Melanocyte of skin (primary cell): ENCODE measurements at places on chromosomes 16 and 17. TPM values are rescaled to one million over a fixed set of nuclear protein-coding genes. Genes with fewer than 3 reads are reported as not detected.

HSD3B7 gene
- total RNA-seq, result 12.2 and 13.0 TPM in 2 replicates

CD7 gene
- under 0.01 TPM in 1 of 2 replicates, not detected in the other for total RNA-seq

CACNG1 gene
- not detected in 2 replicates for total RNA-seq

AGRP gene
- total RNA-seq, result not detected in 2 replicates

CFAP52 gene
- total RNA-seq, result not detected in 2 replicates

ITGAX gene
- 4.1 and 8.0 TPM in 2 replicates for total RNA-seq

MT4 gene
- total RNA-seq, result not detected in 2 replicates

BRD7 gene
- 31.3 and 32.7 TPM in 2 replicates for total RNA-seq

PIRT gene
- not detected in 2 replicates for total RNA-seq

TNP2 gene
- not detected in 2 replicates for total RNA-seq

PIMREG gene
- 17.8 and 23.4 TPM in 2 replicates for total RNA-seq

RCVRN gene
- 0.34 and 0.36 TPM in 2 replicates for total RNA-seq

TP53TG3 gene
- 0.62 TPM in 1 of 2 replicates, not detected in the other for total RNA-seq

CACNA1H gene
- under 0.01 TPM in 2 replicates for total RNA-seq

HOXB1 gene
- not detected in 2 replicates for total RNA-seq

PTGES3L gene
- under 0.01 and 0.33 TPM in 2 replicates for total RNA-seq

ACAP1 gene
- under 0.01 and 0.67 TPM in 2 replicates for total RNA-seq

DHRS13 gene
- total RNA-seq, result 12.0 and 17.9 TPM in 2 replicates
